ENCODE measurements at places on chromosomes 6 and 20.

DNA sequence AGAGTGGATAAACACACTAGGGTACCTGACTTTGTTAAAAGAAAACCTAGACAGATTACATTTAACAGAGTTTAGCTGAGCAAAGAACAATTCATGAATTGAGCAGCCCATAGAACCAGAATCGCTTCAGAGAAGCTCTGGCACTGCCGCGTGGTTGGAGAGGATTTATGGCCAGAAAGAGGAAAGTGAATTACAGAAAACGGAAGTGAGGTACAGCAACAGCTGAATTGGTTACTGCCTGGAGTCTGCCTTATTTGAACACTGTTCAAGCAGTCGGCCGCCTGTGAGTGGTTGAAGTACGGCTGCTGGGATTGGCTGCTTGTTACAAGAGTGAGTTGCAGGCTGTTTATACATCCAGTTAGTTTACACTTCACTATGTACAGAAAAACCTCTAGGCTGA, 253.8 kb upstream of the CDYL start:
- no peak for DNase-seq

GRCh38 chr6:135289816-135290215, 108.7 kb downstream of the MYB start:
- no peak for DNase-seq

DNA sequence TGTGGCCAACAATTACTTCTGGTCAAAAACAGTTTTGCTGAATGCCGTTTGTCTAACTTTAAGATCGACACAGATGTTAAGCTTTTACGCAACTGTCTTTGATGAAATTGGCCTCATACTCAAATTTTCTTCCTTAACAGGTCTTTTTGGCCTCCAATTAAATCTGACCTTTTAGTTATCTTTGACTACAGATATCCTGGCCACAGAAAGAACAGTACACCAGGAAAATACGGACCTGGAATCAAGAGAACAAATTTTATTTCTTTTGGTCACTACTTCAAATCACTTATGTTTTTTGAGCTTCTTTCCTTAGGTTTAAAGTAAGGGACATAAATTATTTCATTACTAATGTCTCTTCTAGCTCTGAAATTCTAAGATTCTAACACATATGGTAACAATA, 49.8 kb downstream of the IBTK start:
- DNase-seq, result no peak

GRCh38 chr6:40848038-40848437, 191.0 kb downstream of the UNC5CL start:
- no peak for DNase-seq

DNA sequence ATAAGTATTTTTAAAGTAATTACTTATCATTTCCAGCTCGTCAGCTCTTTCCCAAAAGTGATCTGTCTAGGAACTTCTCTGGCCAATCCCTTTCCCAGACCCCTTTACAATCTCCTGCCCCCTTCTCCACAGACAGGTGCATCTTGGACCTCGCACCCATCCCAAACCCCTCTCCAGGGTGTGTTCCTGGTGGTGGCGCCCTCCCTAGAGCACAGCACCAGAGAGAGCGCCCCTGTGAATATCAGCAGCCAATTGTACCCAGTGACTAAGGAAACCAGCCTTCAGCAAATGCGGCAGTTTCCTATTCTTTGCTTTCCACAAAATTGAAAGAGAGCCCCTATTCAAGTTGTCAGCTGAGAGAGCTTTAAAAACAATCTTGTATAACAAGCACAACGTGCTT, 157.7 kb downstream of the RNASET2 start:
- DNase-seq, result no peak

DNA sequence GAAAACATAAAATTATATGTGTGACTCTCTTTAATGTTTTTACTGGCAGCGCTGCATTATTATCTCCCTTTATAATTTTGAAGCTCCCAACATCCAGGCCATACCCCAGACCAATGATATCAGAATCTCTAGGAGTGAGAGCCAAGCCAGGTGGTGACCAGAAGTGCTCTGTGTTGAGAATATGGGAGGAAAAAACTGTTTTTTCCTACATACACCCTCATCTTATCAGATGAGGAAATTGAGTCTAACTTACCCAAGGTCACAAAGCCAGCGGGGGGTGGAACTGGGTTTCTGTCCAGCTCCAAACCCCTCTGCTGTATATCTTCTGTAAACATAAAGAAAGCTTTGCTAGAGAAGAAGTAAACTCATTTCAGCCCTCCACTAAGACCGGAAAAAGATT, 42.5 kb downstream of the LY86 start:
- no peak for DNase-seq

GRCh38 chr20:37490663-37491350, 30.2 kb upstream of the NNAT start:
- DNase-seq, result no peak

- peak; percentile 93 for DNase-seq
These were observed 13.2 kb downstream of the SS18L1 start for GRCh38 chr20:62156592-62157386.

GRCh38 chr6:20092071-20092566, 120.2 kb downstream of the MBOAT1 start:
- no peak for DNase-seq

GRCh38 chr20:8602389-8603116, 466.3 kb upstream of the PLCB4 start:
- DNase-seq, result no peak

DNA sequence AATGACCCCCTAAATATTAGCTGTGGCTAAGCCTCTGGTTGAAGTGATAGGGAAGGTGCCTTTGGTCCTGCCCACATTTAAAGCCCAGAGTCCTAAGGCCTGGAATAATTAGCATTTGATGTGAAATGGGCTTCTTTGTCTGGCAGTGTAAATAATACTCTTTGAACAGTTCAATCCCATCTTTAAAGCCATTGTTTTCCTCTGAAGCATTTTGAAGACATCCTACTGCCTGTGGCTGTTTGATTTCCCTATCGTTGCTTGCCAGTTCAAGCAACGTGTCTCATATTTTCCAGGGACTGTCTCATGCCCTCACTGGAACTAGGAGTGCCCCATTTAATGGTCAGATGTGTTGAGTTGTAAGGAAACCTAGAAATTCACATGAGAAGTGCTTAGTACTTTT, 89.3 kb upstream of the BTN3A2 start:
- no peak for DNase-seq

- DNase-seq, result no peak
These were observed 48.1 kb downstream of the MCUR1 start for GRCh38 chr6:13766201-13766634.

DNA sequence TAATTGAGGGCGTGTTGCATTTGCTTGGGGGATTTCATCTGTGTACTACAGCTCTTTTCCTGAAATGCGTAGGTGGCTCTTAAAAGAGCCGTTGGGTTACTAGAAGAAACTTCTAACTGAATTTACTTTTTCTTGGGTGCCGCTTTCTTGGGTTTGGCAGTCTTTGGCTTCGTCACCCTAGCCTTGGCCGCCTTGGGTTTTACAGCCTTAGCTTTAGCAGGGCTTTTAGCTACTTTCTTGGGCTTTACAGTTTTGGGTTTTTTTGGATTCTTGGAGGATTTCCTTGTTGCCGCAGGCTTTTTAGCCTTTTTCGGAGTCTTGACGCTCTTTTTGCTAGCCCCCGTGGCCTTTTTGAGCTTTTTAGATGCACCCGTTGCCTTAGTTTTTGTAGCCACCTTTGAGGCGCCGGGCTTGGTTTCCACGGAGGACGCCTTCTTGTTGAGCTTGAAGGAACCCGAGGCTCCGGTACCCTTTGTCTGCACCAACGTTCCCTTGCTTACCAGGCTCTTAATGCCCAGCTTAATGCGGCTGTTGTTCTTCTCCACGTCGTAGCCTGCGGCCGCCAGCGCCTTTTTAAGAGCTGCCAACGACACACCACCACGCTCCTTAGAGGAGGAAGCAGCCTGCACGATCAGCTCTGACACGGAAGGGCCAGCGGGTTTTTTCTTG, 54.5 kb downstream of the TRIM38 start:
- DNase-seq, result no peak

DNA sequence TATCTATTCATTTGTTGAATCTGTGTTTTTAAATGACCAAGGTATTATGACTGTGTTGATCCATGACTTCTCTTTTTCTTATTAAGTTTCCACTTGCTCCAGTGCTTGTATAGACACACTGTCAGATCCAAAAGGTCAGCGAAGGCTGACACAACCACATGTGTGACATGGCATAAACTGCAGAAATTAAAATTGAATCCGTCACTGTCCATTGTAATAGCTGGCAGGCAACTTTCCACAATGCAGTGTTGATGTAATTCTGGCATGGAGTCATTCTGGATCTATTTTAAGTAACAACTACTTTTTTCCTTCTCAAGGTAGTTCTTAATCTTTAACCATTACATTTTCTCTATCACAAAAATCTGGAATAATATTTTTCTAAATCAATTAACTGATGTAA, 145.3 kb downstream of the AIG1 start:
- no peak for DNase-seq

DNA sequence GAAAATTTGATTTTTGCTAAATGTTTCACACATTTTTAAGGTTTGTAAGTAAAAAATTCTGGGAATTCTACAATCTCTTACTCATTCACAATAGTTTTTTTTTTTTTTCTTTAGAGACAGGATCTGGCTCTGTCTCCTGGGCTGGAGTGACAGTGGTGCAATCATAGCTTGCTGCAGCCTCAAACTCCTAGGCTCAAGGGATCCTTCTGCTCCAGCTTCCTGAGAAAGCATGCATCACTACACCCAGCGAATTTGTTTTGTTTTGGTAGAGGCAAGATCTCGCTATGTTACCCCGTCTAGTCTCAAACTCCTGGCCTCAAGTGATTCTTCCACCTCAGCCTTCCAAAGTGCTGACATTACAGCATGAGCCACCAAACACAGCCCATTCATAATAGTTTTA, 232.8 kb downstream of the GJA1 start:
- DNase-seq, result no peak

DNA sequence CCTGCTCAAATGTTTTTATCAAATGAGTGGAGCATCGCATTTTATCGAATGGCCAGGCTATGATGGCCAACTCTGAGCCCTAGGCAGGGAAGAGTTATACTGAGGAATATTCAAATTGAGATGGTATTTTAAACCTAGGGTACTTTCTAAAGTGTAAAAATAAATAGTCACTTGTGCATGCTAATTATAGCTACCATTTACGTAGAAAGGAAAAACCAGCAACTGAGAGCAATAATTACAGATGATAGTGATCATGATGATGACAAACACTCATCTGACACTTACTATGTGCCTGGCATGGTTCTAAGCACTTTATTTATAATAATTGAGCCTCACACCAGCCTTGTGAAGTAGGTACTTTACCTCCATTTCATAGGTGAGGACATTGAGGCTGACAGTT, 455.7 kb downstream of the CD83 start:
- no peak for DNase-seq
